PC-9 (cell line): ENCODE measurements at places on chromosomes 3 and 15. TPM values are rescaled to one million over a fixed set of nuclear protein-coding genes. Genes with fewer than 3 reads are reported as not detected.

DNA sequence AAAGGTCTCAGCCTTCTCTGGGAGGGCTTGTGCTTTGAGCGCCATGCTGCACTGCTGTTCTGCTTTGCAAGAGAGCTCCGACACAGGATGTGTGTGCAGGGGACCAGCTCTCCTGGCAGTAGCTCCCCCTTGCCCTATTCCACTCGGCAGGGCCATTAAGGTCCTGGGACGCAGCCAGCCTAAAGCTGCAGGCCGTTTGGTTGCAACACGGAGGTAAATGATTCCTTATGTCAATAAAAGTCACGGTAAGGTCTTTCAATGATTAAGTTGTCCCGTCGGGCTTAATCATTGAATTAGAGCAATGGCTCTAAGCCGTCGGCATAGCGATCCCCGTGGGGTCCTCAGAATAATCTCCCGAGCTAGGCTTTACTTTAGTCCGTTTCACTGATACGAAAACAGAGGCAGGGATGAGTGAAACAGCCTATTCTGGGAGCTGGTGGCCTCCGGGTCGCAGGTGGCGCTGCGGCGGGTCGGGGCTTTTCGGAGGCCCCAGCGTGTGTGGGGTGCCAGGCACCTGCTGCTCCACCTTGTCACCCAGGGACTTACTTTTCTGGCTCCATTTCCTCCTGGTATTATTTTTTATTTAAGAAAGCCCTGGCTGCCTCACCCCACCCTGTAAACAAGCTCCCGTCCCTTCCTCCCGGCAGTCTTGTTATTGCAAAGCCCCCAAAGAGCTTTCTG is 525.2 kb downstream of the OCA2 start:
- DNase-seq: no peak

DNA sequence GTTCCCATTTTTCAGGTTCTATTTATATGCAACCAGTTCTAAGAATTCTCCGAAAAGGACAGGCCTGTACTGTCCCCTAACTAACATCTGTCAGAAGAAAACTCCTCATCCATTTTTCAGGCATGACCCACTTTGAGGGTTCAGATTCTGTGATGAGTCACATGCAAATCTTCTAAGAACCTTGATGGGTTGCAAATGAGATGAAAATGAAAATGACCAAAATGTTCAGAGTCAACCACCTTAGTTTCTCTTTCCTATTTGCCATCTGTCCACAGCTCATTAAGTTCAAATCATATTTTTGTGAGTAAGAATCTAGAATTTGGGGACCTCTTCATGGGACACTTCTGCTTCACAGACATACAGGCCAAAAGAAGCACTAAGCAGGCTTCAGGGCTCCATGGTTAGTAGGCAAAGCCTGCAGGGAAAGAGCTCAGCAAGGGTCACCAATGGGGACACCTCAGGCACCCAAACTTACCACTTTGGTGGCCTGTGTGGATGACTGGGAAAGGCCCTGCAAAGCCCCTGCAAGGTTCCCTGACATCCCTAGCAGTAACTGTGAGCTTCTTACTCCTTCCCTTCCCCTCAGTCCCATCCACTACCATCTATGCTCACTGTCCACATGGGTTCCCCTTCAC is 122.0 kb downstream of the WDR76 start:
- no peak for DNase-seq

DNA sequence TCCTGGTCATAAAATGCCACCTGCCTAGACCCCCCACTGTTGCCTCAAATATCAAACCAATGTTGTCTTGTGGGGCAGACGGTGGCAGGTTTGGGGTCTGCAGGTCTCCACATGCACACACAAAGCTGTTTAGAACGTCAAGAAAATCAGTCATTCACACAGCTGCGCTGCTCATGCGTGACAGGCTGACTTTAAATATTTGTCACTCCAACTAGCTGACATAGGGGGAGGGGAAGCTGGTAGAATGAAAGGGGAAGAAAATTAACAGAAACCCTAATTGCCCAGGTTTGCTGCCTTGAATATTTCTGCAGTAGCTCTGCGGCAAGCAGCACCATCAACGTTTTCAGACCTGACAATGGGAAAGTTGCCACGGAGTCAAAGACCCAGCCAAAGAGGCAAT is 201.8 kb downstream of the ABHD5 start:
- DNase-seq: no peak

DNA sequence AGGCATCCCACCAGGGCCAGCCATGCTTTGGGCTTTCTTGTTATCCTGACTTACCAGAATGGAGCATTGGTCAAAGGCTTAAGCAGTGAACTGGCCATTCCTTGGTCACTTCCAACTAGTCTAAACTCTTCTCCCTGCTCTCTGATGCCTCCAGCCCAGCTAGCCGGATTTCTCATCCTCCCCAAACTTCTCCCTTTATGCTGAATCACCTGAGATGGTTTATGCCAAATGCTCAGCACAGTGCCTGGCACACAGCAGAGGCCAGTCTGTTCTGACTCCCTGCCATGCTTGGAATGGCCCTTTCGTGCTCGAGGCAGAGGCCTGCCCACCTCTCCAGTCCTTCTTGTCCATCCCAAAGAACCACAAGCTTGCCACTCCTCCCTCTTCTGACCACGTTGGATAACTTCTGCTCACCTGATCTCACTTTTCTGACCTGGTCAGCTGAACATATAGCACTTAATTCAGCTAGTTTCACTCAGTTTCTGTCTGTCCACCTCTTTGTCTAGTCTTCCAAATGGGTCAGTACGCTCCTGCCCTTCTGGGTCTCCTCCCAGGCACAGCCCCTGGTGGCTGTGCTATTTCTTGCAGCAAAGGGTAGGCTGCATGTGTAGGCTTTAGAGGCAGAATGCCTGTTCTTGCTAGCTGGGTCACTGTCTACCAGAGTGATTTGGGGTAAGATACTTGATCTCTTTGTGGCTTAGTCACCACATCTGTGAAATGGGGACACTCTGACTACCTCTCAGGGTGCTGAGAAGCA is 2.2 kb upstream of the RBP1 start:
- no peak for DNase-seq

THSD4 gene
- 29.3 and 33.1 TPM in 2 replicates for total RNA-seq

GRCh38 chr3:23594894-23595670 is 210.7 kb upstream of the UBE2E1 start:
- DNase-seq: no peak

- no peak for DNase-seq
These were observed 174.3 kb upstream of the ZBTB20 start for GRCh38 chr3:115321400-115321805.

DNA sequence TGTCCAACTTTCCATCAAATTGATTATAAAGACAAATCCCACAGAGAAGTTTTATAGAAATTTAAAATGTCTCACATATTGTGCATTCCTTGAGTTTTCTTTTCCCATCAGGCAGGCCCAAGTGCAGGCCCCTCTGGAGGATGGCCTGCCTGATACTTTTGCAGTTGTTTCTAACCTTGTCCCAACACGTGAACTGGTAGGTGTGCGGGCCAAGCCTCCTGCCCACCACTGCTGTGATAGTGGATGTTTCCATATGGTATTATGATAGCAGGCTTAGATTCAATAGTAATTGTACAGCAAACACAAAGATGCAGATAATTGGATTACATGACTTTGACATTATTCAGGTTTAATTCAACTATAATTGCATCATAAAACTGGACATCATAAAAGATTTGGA is 1.4 kb downstream of the P2RY12 start:
- DNase-seq: no peak

- DNase-seq: peak; percentile 35
These were observed 10.7 kb downstream of the IGF1R start for GRCh38 chr15:98658831-98659699.

DNA sequence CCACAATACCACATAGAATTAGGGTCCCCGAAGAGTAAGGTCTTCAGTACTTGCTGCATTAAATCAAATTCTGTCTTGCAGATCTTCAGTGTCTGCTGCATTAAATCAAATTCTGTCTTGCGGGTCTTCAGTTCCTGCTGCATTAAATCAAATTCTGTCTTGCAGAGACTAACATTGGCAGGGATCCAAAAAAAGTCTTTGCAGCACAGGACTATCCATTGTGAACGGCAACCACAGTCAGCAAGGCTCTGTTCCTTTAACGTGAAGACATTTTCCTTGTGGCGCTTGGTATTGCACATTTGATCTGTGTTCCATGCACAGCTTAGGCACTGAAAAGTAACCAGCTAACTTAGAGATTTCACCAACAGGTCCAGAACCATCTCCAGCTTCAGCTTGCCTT is 46.8 kb upstream of the POMGNT2 start:
- no peak for DNase-seq

DNA sequence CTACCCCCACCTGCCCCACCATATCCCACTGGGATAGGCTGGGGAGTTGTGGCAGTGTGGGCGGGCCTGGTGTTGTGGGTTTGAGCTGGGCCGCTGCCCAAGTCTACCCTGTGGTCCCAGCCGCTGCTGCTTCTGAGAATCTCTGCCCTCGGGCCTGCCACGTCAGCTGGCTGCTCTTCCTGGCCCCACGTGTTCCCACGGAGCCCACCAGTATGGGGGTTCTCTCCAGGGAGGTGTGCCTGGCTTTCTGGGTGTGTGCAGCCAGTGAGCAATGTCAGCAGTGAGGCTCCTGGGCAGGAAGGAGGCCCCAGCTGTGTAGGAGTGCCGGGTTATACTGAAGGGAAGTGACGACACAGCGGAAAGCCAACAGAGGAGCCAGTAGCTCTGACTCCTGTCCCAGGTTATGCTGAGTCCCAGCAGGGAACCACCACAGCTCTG is 10.5 kb downstream of the GNAI2 start:
- peak; percentile 86 for DNase-seq

DNA sequence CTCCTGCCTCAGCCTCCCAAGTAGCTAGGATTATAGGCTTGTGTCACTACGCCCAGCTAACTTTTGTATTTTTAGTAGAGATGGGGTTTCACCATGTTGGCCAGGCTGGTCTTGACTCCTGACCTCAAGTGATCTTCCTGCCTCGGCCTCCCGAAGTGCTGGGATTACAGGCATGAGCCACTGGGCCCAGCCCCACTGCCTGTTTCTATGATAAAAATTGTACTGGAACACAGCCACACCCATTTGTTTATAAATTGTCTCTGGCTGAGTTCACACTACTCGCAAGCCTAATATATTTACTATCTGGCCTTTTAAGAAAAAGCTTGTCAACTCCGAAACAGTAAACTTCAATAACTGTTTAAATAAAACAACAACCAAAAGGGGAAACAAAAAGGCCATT is 309.4 kb upstream of the WNT5A start:
- DNase-seq: no peak

DNA sequence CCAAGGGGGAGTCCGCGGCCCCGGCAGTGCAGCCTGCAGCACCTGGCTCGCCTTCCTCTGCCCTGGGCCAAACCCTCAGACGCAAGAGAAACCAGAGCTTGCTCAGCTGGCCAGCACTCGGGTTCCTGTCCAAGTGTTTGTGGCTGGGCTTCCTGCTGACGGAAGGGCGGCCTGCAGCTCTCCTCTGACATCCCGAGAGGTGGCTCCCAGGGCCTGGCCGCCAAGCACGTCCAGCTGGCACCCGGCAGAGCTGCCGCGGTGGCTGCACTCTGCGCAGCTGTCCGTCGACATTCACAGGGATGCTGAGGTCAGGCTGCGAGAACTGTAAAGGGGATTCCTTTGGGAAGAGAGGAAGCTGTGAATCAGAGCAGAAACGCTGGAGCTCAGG is 85.6 kb downstream of the CPN2 start:
- peak; percentile 76 for DNase-seq

THPO gene
- not detected in 2 replicates for total RNA-seq

TRIM42 gene
- not detected in 2 replicates for total RNA-seq

- DNase-seq: peak; percentile 21
These were observed 135.4 kb downstream of the RAB11A start for GRCh38 chr15:66004618-66005262.

GOLGA6A gene
- 1.2 TPM in 1 of 2 replicates, not detected in the other for total RNA-seq

GRCh38 chr3:110349295-110349694 is 722.3 kb upstream of the NECTIN3 start:
- DNase-seq: no peak

WDR93 gene
- total RNA-seq: 1.1 and 1.8 TPM in 2 replicates

GOLGA8T gene
- not detected in 2 replicates for total RNA-seq

GRCh38 chr15:95352631-95353187 is 977.8 kb upstream of the NR2F2 start:
- DNase-seq: no peak

- DNase-seq: no peak
These were observed 12.8 kb downstream of the ATRIP start for GRCh38 chr3:48459331-48459730.
